ENCODE measurements at places on chromosomes 2 and 18. TPM values are rescaled to one million over a fixed set of nuclear protein-coding genes. Genes with fewer than 3 reads are reported as not detected.

DNA sequence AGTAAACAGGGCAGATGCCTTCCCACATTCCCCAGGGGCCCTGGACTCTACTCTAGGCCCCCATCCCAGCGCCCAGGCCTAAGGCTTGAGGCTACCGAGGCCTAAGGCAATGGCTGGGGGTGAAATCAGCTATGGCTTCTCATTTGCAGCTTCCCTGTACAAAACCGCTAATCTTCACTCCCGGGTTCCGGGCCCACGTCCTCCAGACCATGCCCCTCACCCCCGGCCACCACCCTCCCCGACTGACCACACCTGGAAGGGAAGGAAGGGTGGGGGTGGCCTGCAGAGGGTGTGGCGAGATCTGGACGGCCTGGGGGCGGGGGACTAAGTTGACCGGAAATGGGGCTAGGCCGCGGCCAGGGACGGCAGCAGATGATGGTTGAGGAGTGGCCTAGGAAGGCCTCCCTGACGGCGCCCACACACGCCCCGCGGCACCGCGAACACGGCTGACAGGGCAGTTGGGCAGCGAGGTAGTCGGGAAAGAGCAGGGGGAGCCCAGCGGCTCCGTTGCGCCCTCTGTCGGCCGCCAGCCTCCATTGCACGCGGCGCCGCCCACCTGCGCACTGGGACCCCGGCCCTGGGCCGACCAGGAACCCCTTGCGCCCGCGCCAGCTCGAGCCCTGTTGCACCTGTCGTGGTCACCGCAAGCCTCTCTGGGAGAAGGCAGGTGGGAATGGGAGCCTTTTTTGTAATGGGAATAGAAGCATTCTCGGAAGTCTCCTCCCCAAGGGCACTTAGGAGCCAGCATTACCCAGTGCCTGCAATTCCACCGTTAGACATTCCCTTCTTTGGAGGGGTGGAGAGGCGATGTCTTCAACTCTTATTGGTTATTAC lies 117.1 kb upstream of the STPG4 start:
- H3K4me3 ChIP-seq = peak overlapping the region; percentile 45
- no peaks in the 10 kb centered on the region for H3K36me3 ChIP-seq
- peaks cover 1% of the 10 kb centered on the region for H3K4me1 ChIP-seq
- H3K27ac ChIP-seq = no peak overlapping the region
- DNase-seq = peak; percentile 58

DNA sequence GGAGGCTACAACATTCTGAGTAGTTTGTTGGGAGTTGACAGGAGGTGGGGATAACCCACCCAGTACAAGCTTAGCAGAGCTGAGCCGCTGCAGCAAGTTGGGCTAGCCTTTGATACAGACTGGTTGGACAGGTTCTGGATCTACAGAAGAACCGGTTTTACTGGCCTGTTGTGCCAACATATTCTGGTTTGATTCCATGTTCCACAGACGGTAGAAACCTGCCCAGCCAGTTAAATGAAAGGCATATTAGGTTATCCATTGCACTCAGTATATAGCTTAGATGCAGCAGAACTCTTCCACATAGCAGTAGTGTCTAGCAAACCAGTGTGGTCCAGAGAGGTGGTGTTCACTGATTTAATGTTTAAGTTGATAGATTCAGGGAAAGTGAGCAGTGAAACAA lies 19.3 kb upstream of the RBBP8 start:
- no peak overlapping the region for H3K27ac ChIP-seq
- no peaks in the 10 kb centered on the region for H3K4me1 ChIP-seq
- no peak overlapping the region for H3K4me3 ChIP-seq

DNA sequence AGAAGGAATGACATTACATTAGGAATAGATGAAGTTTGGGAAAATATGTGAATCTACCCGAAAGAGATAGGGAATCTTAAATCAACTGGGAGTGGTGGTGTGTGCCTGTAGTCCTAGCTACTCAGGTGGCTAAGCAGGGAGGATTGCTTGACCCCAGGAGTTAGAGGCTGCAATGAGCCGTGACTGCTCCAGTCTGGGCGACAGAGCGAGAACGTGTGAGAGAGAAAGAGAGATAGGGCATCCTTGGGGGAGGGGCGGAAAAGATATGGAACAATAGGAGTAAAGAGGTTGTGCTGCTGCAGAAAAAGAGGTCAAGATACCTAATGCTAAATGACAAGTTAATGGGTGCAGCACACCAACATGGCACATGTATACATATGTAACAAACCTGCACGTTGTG lies 47.1 kb upstream of the ADAM23 start:
- H3K4me1 ChIP-seq = no peaks in the 10 kb centered on the region
- no peak for DNase-seq
- no peak overlapping the region for H3K4me3 ChIP-seq
- peaks cover 4% of the 10 kb centered on the region for H3K27me3 ChIP-seq

DNA sequence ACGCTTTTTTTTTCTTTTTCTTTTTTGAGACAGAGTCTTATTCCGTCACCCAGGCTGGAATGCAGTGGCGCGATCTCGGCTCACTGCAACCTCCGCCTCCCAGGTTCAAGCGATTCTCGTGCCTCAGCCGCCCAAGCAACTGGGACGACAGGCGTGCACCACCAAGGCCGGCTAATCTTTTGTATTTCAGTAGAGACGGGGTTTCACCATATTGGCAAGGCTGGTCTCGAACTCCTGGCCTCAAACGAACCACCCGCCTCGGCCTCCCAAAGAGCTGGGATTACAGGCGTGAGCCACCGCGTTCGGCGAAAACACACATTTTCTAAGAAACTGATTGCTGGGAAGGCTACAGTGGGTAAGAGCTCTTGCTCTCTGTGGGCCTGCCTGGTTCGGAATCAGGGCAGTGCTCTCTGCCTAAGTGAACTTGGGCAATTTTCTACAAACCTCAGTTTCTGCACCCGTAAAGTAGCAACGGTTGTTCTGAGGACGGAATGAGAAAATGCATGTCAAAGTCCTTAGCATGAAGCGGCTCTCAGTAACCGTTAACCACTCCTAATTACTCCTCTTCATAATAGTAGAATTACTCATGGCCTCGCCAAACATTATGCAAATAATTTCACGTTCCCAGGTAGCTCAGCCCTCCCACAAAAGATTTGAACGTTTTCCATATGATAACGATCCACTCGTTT lies 1.0 kb upstream of the PMAIP1 start:
- H3K4me3 ChIP-seq = peak overlapping the region; percentile 94
- peak overlapping the region; percentile 86 for H3K27ac ChIP-seq
- H3K4me1 ChIP-seq = peaks cover 45% of the 10 kb centered on the region
- H3K36me3 ChIP-seq = peaks cover 34% of the 10 kb centered on the region
- no peak for DNase-seq
- no peaks in the 10 kb centered on the region for H3K27me3 ChIP-seq

- DNase-seq = peak; percentile 81
- peak overlapping the region; percentile 70 for H3K4me3 ChIP-seq
Measured at GRCh38 chr2:219552382-219553167, 8.7 kb downstream of the TMEM198 start.

DNA sequence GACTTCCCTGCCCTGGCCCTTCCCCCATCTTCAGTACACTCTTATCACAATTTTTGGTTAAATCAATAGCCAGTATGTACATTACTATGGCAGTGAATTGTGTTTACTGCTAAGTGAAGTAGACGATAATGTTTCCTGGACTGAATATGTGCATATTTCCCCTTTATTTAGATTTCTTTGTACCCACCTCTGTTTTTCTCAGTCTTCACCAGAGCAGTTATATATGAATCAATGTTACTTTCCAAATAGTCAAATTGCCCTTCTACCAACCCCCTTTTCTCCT lies 97.1 kb upstream of the HS6ST1 start:
- no peak overlapping the region for H3K4me3 ChIP-seq
- no peak for DNase-seq
- H3K27ac ChIP-seq = no peak overlapping the region
- H3K4me1 ChIP-seq = no peaks in the 10 kb centered on the region
- H3K27me3 ChIP-seq = no peaks in the 10 kb centered on the region
- H3K36me3 ChIP-seq = no peaks in the 10 kb centered on the region

DNA sequence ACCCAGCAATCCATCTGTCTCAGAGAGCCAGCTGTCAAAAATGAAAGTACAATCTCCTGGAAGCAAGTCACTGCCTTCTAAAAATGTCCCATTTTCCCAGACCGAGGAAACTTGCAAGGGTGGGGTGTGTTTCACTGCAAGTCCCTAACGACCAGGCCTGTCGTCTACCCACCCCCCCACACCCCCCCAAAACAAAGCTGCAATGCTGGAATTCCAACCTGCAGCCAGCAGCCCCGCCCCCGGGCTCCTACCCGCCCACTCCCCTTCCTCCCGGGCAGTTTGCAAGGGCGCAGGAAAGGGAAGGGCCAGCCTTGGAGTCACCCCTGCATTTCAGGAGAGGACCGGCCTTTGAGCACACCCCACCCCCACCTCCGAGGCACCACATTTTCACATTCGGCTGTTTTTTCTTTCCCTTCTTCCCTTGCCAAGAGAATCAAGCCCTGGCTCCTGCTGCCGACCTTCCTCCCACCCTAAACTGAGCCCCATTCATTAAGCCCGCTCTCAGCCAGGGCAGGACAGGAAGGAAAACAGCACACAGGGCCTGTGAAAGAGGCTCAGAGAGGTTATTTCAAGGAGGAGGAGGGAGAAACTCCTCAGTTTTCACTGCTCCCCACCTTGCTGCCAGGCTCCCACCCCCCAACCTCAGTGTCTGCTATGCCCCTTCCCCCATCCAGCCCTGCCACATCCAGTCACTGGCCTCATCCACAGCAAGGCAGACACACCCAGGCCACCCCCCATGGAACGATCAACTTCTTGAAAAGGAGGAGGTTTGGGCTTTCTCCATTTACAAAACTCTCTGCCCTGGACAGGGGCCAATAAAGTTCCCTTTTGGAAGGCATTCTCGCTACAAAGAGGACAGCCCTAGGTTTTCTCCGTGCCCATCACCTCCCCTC lies 11.3 kb downstream of the SMAD7 start:
- H3K36me3 ChIP-seq = peaks cover 86% of the 10 kb centered on the region
- peak overlapping the region; percentile 74 for H3K4me3 ChIP-seq
- peaks cover 96% of the 10 kb centered on the region for H3K4me1 ChIP-seq
- DNase-seq = no peak

GRCh38 chr18:9731380-9731779 lies 23.3 kb downstream of the RAB31 start:
- H3K4me3 ChIP-seq = no peak overlapping the region
- peaks cover 12% of the 10 kb centered on the region for H3K4me1 ChIP-seq
- H3K27ac ChIP-seq = no peak overlapping the region
- no peak for DNase-seq
- peaks cover 30% of the 10 kb centered on the region for H3K27me3 ChIP-seq
- H3K36me3 ChIP-seq = no peaks in the 10 kb centered on the region

- no peak overlapping the region for H3K27ac ChIP-seq
- no peaks in the 10 kb centered on the region for H3K36me3 ChIP-seq
- H3K27me3 ChIP-seq = no peaks in the 10 kb centered on the region
- no peak overlapping the region for H3K4me3 ChIP-seq
Measured at GRCh38 chr2:141399270-141399669, 731.5 kb downstream of the LRP1B start.

DNA sequence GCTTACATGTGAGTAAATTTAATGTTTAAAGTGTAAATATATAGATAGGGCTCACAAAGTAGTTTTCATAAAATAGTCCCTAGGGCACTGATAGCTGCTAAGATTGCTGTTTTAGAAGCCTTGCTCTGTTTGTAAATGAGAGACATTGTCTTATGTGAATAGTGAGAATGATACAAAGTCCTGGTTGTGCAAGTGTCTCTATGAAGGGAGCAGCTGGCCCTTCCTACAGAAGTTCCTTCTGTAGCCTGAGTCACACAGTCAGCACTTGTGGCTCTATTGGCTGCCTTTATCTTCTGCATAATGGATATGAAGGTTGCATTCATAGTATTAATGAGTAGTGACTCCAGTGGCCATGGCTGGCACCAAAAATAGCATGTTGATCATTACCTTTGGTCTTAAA lies 279.7 kb downstream of the OSR1 start:
- no peaks in the 10 kb centered on the region for H3K4me1 ChIP-seq
- H3K4me3 ChIP-seq = no peak overlapping the region

GRCh38 chr2:172305066-172305465 lies 122.3 kb upstream of the ITGA6 start:
- no peaks in the 10 kb centered on the region for H3K4me1 ChIP-seq
- no peak for DNase-seq
- H3K36me3 ChIP-seq = no peaks in the 10 kb centered on the region
- no peak overlapping the region for H3K4me3 ChIP-seq
- peaks cover 9% of the 10 kb centered on the region for H3K27me3 ChIP-seq

GRCh38 chr2:157229572-157229971 lies 27.9 kb upstream of the GALNT5 start:
- H3K27ac ChIP-seq = no peak overlapping the region
- no peak for DNase-seq

DNA sequence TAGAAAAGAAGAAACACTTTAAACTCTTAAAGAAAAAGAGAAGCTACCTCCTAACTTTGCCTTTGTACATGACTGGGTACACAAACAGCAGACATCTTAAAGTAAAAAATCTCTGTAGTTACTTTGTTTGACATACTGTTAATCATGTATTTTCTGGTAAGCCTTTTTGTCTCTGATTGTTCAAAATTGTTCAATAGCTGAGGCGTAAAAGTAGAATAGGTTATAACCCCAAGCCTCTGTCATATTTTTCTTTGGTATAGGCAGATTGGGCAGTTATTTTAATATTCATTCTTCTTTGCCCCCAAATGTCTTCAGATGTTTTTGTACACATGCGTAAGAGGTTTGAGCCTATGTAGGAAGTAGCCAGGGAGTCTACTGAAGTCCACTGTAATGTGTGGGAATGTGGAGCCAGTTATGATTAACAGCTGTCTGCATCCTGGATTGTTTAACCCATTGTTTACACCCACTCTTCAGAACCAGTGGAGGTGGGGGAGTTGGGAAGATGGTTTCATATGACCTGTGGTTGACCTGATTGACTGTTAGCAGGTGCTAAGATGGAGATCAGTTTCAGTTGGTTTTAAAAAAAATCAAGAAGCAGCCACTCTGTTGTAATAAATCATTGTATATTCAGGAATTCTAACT lies 150.5 kb downstream of the TANC1 start:
- H3K27ac ChIP-seq = no peak overlapping the region
- peaks cover 2% of the 10 kb centered on the region for H3K4me1 ChIP-seq
- no peak for DNase-seq
- no peak overlapping the region for H3K4me3 ChIP-seq
- no peaks in the 10 kb centered on the region for H3K27me3 ChIP-seq
- no peaks in the 10 kb centered on the region for H3K36me3 ChIP-seq

- no peak for DNase-seq
- H3K27ac ChIP-seq = no peak overlapping the region
- H3K4me1 ChIP-seq = peaks cover 46% of the 10 kb centered on the region
- peaks cover 80% of the 10 kb centered on the region for H3K27me3 ChIP-seq
Measured at GRCh38 chr2:172095905-172096625, 6.6 kb downstream of the DLX2 start.

Gene FOXD4L1
- 0.23 TPM for total RNA-seq

Gene RIT2
- total RNA-seq = not detected

Gene STPG4
- total RNA-seq = not detected

Gene CTLA4
- total RNA-seq = 98.1 TPM

Gene KCNF1
- total RNA-seq = not detected

Gene IL1F10
- not detected for total RNA-seq

Gene NEURL3
- total RNA-seq = 0.78 TPM

Gene CXCR4
- 212 TPM for total RNA-seq

Data from activated CD4-positive, alpha-beta memory T cell treated with anti-CD3 and anti-CD28 coated beads, Interleukin-2, amount 10 ng/mL, durations not matched to agents 7 days and 5 days (primary cell).